ENCODE measurements at places on chromosomes 5 and 9.

DNA sequence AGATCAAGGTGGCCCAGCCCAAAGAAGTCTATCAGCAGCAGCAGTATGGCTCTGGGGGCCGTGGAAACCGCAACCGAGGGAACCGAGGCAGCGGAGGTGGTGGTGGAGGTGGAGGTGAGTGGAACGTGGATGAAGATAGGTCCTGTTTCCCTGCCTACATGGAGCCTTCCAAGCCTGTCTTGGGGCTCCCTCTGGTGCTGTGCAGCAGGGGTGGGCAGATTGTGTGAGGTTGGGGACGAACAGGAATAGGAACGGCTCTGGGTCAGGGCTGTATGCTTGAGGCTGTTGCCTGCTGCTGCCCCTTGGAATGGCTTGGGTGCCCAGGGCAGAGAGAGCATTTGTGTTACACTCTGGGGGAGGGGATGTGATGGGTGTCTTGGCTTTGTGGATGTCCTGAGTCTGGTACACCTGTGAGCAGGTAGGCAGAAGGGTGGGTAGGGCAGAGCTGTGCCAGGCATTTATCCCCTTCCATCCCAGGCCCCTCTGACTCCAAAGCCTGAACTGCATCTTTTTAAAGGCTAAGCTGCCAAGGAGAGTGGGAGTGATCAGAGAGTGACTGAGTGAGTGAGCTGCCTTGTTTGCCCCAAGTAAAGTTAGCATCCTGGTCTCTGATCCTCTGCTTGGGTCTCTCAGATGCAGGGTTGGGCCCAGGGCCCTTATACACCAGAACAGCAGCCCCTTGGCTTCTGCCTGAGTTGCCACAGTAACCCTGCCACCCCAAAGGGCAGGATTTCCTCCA lies 5.2 kb downstream of the HNRNPAB start:
- DNase-seq: no peak

DNA sequence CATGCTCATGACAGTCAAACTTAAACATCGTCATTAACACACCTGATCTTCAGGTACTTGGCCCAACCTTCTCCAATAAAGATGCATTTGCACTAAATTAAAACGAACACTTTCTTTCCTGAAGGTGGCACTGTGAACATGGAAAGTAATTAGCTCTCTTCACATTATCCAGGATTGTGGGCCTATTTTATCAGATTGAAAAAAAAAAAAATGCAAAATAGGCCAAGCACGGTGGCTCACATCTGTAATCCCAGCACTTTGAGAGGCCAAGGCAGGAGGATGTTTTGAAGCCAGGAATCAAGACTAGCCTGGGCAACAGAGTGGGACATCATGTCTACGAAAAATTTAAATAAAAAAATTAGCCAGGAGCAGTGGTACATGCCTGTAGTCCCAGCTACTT lies 14.4 kb upstream of the CDC20B start:
- DNase-seq: no peak

GRCh38 chr5:77560677-77561263 lies 68.7 kb upstream of the WDR41 start:
- DNase-seq: no peak

DNA sequence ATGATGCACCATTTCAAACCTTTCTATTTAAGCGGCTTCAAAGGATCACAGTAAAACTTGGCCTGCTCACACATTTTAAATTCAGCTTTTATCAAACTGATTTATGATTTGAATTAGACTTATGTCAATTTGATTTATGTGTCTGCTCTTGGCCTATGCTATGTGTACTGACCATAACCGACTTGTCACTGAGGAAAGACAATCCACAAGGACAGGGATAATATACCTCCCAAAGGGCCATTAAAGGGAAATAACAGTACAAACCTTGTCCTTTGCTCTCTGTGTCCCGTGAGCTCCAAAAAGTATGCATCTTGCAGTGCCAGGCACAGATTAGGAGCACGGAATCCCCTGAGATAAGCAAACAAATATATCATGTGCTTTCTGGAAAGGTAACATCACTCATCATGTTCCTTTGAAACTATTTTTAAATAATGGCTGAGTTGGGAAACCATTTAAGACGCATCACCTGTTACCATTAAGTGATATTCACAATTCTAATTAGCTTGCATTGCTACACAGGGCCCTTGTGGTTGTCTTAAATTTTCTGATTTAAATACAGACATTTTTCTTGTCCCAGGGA lies 31.9 kb upstream of the FTMT start:
- no peak for DNase-seq

DNA sequence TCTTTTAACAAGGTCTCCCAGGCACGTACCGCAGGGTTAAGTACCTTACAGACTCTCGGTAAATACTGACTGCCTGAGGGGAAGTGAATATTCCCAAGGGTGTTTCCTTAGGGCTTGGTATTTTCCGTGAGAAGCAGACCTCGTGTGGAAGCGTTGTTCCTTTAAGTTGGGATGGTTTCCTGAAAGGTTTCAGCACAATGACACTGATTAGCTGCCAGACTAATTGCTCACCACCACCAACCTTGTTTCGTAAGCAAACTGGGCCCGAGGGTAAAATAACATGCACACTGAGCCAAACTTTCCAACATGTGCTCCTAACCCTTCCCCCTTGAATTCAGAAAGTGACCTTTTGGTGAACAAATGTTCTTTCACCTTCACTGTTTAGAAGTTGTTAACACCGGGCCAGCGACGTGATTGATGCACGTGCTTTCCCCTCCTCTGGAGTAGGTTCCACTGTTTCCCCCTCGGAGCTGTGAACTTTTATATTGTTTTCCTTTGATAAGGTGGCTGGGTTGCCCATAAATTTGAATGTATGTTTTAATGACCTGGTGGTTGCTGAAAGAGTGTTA lies 128.1 kb upstream of the RPS23 start:
- peak; percentile 96 for DNase-seq

DNA sequence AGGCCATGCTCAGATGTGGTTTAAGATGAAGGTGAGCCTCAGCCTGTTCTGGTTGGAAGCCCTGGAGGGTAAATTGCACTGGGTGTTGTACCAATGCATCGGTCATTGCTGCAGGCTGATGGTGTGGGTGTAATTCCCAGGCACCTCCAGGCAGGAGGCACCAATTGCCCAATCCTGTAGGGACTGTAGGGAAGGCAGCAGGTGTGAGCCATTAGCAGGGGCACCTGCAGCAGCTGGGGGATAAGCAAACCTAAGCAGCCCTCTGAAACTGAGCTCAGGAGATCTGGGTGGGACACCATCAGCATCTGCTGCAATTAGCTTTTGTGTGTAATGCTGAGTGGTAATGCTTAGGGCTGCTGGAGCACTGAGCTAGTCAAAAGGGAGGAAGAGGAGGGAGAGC lies 190.1 kb upstream of the TBC1D2 start:
- DNase-seq: no peak

GRCh38 chr9:132597073-132597775 lies 14.8 kb downstream of the BARHL1 start:
- no peak for DNase-seq

- DNase-seq: no peak
Measured at GRCh38 chr5:134527961-134528424, 2.5 kb downstream of the JADE2 start.

- no peak for DNase-seq
Measured at GRCh38 chr9:30329431-30329830, 2055.0 kb upstream of the ACO1 start.

- DNase-seq: no peak
Measured at GRCh38 chr9:106862110-106862820, 701 bp upstream of the ZNF462 start.

DNA sequence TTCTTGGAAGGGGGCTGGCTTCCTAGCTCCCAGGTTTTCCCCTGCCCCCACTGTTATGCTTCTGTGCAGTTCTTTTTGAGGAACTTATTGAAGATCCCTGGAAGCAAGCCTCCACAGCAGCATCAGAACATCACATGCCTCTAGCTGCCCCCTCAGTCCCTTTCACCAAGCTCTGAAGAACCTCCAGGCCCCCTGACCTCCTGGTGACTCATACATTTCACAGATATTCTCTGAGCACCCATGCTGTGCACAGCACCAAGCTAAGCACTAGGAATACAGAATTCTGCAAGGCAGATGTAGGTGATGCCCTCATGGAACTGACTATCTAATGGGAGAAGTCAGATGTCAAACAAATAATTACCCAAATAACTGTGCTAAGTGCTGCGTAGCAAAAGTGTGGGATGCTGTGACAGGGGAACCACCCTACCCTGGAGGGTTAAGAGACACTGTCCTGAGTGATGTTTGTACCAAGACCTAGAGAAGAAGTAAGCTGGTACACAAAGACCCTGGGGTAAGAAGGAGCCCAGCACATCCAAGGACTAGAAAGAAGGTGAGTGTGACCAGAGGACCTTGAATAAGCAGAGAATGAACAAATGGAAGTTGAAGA lies 213.7 kb upstream of the NR4A3 start:
- no peak for DNase-seq

GRCh38 chr9:20209391-20210340 lies 412.6 kb downstream of the MLLT3 start:
- no peak for DNase-seq

DNA sequence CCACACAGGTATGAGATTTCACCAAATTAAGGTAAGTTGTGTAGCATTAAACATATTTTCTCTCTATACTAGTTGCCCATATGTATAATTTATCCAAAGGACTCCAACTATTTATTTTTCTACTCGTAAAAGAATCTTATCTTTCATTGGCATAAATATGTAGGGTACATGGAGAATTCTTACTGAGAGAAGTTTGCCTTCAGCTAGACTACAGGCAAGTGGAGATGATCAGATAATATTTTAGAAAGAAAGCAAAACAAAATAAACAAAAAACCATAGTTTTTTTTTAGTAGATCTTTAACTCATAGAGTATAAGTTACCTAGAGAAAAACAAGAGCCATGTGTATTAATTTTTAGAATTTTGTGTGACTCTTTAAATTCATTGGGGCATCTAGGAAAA lies 743.1 kb upstream of the ARRDC3 start:
- no peak for DNase-seq

DNA sequence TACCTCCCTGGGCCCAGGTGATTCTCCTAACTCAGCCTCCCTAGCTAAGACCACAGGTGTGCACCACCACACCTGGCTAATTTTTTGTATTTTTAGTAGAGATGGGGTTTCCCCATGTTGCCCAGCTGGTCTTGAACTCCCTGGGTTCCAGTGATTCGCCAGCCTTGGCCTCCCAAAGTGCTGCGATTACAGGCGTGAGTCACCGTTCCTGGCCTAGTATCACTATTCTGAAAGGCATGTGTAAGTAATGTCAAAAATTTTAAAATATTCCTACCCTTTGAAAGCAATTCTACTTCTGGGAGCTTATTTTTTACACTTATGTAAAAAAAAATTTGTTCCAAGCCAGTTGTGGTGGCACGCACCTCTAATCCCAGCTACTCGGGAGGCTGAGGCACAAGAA lies 27.1 kb upstream of the TLE1 start:
- no peak for DNase-seq

DNA sequence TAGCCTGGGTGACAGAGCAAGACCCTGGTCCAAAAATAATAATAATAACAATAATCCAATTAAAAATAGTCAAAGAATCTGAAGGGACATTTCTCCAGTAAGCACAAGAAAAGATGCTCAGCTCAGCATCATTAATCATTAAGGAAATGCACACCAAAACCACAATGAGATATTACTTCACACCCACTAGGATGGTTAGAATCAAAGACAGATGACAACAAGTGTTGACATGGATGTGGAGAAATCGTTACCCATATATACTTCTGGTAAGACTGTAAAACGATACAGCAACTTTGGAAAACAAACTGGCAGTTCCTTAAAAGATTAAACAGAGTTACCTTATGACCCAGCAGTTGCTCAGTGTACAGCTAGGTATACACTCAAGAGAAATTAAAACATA lies 5.3 kb upstream of the FANCG start:
- DNase-seq: no peak

GRCh38 chr5:86974955-86975354 lies 292.7 kb upstream of the RASA1 start:
- no peak for DNase-seq

Data from keratinocyte (primary cell).